ENCODE measurements at places on chromosomes 5 and 9. TPM values are rescaled to one million over a fixed set of nuclear protein-coding genes. Genes with fewer than 3 reads are reported as not detected.

IL4 gene
- total RNA-seq = not detected

DNA sequence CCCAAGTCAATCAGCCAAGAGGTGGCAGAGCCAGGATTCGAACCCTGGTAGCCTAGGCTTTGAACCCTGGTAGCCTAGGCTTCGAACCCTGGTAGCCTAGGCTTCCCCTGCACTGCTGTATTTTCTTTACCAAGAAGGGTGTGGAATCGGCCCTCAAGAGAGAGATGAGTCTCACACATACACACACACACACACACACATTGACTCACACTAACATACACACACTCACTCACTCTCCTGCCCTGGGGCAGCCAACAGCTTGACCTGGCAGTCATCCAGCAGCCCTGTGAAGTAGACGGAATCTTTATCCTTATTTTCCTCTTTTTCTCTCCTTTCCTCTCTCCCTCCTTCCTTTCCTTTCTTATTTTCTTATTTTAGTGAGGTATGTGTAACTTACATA lies 55.4 kb upstream of the RPL26L1 start:
- peak; percentile 80 for DNase-seq

TRIM14 gene
- 8.1 TPM for total RNA-seq

TLX3 gene
- not detected for total RNA-seq

PPP3R2 gene
- not detected for total RNA-seq

DNA sequence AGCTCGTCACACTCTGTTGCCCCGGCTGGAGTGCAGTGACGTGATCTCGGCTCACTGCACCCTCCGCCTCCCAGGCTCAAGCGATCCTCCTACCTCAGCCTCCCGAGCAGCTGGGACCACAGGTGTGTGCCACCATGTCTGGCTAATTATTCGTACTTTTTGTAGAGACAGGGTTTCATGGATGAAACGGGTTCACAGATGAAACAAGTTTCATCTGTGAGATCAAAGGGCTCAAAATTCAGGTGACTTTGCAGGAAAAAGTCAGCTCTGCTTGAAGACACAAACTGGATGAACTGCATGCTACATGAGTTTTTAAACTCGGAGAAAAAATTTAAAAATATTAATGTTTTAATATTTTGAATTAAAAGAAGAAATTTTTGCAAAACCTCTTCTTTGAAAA lies 24.5 kb downstream of the ABHD17B start:
- DNase-seq = no peak
